ENCODE measurements at places on chromosomes 7 and 10.
A peak's percentile ranks its signal among the peaks of the same experiment; 100 is the strongest.

DNA sequence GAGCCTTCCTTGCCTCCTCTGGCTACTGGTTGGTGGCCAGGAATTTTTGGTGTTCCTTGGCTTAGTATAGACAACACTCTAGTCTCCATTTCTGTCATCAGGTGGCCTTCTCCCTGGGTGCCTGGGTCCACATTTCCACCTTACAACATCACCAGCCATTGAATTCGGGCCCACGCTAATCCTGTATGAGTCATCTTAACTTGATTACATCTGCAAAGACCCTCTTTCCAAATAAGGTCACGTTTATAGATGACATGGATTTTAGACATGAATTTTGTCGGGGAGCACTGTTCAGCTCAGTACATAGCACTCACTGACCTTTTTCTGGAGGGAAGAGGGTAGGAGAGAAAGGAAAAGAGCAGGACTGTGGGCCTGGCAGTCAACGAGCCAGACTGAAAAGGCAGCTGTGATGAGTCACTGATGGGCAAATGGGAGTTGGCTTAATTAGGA, 39.4 kb downstream of the MMRN2 start:
- no peak for DNase-seq

GRCh38 chr7:93115796-93116195, 2.0 kb downstream of the SAMD9 start:
- DNase-seq, result no peak

DNA sequence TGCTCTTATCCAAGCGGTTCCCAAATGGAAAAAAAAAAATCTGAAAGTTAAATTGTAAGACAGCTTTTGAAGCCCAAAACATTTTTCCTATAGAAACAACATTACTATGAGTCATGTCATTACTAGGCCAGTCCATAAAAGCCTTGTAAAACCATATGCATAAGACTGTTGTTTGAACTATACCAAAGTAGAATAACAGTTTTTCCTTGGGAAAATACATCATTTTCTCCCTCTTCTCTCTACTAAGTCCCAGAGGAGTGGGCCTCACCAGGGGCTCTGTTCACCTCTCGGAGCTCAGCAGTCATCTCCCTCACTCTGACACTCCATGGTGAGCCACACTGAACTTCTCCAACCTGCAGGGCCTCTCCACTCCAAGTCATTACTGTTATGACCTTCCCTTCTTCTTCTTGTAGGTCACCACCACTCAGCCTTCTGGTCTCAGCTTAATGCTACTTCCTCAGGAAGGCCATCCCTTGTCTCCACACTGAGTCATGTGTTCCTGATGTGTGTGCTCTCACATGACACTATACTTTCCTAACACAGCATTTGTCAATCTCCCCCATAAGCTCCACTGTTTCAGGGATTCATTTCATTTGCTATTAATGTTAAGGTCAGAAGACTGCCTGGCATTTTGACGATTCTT, 32.5 kb downstream of the ZNF438 start:
- no peak for DNase-seq

GRCh38 chr10:65845916-65846315, 1079.9 kb upstream of the LRRTM3 start:
- DNase-seq, result no peak

DNA sequence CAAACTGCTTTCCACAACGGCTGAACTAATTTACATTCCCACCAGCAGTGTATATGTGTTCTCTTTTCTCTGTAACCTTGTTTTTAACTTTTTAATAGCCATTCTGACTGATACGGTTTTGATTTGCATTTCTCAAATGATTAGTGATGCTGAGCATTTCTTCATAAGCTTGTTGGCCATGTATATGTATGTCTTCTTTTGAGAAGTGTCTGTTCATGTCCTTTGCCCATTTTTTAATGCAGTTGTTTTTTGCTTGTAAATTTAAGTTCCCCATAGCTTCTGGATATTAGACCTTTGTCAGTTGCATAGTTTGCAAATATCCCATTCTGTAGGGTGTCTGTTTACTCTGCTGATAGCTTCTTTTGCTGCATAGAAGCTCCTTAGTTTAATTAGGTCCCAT, 6.1 kb downstream of the ZNF786 start:
- no peak for DNase-seq

- DNase-seq, result no peak
Measured at GRCh38 chr10:113704637-113705343, 25.1 kb downstream of the CASP7 start.

- DNase-seq, result peak; percentile 87
Measured at GRCh38 chr7:36175886-36176285, 22.8 kb downstream of the EEPD1 start.

DNA sequence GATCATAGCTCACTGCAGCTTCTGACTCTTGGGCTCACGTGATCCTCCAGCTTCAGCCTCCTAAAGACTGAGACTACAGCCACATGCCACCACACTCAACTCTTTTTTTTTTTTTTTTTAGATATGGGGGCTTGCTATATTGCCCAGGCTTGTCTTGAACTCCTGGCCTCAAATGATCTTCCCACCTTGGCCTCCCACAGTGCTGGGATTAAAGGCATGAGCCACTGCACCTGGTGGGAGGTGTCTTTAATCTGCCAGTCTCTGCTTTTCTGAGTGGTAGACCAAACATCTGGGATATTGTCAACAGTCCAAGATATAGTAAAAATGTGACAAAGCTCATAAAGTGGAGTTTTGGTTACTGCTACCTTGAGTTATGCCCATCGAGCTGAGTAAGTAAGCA, 104.9 kb upstream of the FOXP2 start:
- no peak for DNase-seq

DNA sequence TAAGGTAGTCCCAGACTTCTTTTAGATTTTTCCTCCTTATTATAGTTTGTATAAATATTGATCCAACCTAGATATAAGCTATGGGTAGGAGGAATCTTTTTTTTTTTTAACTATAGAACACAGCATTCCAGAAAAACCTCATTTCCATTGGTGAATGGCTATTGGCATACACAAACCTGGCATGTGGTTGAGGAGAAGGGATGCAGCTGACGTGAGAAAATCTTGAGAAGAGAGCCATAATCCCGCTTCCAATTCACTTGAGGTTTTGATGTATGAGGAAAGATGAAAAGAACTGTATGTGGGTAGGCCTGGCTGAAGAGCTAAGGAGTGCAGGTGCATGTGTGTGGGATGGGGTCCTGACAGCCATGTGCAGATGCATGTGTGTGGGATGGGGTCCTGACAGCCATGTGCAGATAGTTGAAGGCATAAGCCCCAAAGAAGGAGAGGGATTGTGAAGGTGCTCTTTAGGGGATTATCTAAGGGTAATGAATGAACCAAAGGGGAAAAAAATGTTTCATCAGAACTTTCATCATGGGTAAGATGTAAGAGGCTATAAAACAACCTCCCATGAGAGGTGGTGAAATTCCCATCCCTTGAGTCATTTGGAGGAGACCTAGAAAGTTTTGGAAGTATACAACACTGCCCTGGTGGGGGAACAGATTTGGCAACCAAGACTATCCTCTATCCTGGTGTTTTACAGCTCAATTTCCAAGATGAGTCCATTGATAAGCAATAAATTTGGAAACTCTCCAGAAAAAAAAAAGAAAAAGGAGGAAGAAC, 3.8 kb upstream of the PKD2L1 start:
- DNase-seq, result no peak

DNA sequence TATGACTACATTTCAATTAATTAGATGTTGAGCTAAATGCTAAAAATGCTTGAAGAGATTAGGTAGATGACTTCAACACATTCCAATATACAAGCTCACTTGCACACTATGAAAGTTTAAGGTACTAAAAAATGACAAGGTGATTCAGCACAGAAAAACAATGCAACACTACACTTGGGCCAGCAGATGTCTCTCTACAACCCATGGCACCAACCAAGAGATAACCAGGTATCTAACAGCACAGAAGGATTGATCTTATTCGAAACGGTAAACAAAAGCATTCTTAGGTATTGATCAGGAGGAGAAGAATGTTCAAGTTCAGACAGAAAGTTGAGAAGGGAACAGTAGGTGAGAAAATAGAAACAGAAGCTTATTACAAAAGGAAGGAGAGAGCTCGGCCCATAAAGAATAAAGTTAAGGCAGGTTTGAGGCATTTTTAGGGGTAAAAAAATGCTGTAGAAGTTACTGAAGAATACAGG, 248.2 kb upstream of the KLF14 start:
- DNase-seq, result no peak

DNA sequence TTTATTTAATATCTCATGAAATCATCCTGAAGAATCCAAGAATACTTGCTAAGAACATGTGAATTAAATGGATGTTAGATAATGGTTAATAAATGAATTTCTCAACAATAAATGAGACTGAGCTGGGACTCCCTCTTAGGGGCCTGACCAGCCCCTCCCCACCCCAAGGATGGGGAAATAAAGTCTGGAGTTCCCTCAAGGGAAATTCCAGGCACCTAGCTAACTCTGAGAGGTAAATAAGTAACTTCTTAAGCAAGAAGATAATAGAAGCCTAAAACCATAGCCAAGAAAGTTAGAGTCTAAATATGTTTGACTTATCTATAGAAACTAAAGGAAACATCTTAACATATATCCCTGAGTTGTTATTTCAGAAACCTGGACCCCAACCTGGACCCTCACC, 32.2 kb upstream of the PPP1R9A start:
- DNase-seq, result no peak

GRCh38 chr7:70384024-70384423, 747.9 kb upstream of the GALNT17 start:
- DNase-seq, result no peak

DNA sequence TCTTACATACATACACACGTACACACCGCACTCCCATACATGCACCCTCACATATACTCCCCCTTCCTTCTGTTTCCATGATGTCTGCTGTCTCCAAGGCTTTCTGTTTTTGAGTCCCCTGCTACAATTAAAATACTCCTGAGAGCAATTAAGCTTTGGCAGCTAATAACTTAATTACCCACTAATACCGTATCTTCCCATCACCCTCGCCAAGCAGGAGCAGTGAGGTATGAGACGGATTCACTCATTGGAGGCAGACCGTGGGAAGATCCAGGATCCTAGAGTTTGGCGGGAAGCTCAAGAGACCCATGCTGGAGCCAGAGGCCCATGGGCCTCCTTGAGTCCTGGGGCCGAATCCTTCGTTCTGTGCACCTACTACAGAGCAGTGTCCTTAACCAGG, 1.7 kb upstream of the CALN1 start:
- peak; percentile 25 for DNase-seq

DNA sequence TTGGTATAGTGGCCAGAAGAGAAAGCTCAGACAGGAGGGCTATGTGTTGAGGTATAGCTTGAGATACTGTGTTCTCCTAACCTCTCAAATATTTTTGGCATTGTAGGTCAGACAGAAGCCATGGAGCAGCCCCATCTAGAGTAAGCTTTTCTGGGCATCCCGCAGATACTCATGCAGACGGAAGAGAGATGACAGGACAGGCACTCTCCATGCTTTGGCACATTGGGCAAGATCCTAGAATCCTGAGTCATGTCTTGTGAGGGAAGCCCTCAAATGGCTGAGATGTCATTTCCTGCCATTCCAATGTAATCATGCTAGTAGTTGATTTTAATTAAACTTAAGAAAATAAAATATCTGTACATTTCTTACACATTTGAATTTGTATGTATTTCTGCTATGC, 16.8 kb upstream of the KIF20B start:
- DNase-seq, result no peak

GRCh38 chr10:70671619-70672164, 614 bp upstream of the ADAMTS14 start:
- no peak for DNase-seq

DNA sequence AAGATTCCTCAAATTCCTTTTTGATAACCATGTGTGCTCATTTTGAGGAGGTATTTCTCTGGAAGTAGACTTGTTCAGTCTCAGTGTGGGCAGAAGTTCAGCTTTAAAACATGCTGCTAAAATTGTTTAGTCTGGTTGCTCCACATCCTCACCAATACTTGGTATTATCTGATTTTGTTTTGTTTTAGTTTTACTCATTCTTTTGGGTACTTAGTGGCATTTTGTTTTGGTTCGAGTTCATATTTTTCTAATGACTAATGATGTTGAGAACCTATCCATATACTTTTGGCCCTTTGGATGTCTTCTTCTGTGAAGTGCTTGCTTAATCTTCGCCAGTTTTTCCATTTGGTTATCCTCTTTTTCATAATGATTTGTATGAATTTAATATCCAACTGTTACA, 694.2 kb upstream of the FZD8 start:
- DNase-seq, result no peak

- no peak for DNase-seq
Measured at GRCh38 chr7:112206991-112207592, 597 bp downstream of the ZNF277 start.

DNA sequence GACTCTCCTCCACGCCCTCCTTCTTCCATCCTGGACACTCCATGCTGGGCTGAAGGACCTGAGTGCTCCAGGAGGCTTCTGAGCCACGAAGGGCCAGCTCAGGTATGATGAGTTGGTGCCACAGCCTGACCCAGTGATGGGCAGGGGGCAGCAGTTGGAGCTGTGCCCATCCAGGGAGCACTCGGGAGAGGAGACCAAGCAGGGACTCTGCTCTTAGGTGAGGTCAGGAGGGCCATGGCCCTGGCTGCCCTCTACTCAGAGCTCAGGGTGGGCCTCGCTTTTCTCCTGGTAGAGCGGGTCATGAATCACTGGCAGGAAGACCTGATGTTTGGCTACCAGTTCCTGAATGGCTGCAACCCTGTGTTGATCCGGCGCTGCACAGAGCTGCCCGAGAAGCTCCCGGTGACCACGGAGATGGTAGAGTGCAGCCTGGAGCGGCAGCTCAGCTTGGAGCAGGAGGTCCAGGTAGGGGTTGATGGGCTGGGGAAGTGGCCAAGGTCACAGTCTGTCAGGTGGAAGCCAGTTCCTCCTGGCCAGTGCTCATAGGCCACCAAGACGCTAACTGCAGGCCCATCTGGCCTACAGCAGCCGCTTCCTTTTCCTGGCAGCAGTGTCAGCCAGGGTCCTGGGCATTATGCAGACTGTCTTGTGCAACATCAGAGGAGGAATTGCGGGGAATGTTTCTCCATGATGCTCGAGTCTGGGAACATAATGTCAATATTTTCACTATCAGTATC, 50.8 kb downstream of the ALOX5 start:
- DNase-seq, result peak; percentile 80

DNA sequence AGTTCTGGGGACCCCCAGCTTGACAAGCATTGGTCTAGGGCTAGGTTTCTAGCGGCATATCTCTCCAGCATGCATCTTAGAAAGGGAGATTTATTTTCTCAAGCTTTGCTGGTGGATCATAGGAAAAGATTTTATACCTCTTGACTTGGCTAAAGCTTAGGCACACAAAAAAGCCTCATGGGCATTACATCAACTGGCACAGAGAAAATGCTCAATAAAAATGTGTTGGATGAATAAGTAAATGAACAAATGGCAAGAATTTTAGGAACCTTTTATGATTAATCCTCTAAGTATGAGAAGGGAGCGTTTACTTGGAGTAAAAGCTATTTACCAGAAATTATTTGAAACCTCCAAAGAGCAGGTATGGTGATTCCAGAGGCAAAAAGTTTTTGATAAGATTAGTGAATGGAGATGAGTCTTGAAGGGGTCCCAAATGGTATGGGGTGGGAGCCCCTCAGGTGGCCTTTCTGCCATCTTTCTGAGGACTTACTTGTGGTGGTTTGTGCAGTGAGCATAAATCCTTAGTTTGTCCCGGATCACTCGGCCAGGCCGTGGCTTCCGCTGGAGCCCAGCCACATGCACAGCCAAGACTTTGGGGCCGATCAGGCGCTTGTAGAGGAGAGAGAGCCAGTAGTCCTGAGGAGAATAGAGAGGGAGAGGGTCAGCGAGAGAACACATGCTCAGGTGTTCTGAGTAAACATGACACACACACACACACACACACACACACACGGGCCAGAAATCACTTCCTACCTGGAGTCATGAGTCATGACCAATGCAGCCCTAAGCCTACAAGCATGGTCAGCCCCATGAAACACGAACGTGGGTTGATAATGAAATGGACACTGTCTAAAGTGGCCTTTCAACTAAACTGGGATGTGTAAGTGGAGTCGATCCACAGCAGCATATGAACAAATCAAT, 43.1 kb upstream of the HPS1 start:
- no peak for DNase-seq

Data from spleen (tissue), 13 donors.